ENCODE measurements at places on chromosomes 1 and 21.

- DNase-seq, result no peak
Observed at GRCh38 chr1:203338335-203339036, 12.4 kb downstream of the FMOD start.

- DNase-seq, result no peak
Observed at GRCh38 chr1:221418346-221418745, 323.5 kb downstream of the DUSP10 start.

- no peak for DNase-seq
Observed at GRCh38 chr1:26337206-26337535, 16.8 kb downstream of the CRYBG2 start.

- DNase-seq, result no peak
Observed at GRCh38 chr1:77504986-77505385, 177.5 kb downstream of the ZZZ3 start.

GRCh38 chr1:8864713-8865344 is 13.7 kb downstream of the ENO1 start:
- no peak for DNase-seq

DNA sequence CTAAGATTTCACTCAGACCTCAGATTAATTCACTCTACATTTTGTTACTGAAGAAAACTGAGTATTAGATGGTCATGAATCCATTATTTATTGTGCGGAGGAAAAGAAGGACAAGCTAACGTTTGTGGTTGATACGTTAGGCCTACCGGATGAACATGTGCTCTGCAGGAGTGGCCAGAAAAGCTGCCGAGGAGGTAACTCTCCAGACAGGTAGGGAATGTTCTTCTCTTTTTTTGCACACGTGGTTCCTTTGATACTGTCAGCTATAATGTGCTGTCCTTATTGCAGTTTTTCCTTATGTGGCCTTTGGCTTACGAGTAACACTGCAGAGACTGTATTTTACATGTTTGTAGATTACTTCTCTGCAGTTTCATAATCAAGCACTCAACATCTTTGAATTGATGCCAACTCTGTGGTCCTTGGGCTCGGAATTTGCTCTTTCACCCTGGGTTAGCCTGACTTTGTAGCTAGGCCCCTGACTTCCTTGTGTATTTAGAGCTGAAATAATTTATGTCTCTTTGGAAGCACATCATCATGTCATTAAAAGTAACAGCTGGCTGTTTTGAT is 13.6 kb downstream of the MTR start:
- no peak for DNase-seq

DNA sequence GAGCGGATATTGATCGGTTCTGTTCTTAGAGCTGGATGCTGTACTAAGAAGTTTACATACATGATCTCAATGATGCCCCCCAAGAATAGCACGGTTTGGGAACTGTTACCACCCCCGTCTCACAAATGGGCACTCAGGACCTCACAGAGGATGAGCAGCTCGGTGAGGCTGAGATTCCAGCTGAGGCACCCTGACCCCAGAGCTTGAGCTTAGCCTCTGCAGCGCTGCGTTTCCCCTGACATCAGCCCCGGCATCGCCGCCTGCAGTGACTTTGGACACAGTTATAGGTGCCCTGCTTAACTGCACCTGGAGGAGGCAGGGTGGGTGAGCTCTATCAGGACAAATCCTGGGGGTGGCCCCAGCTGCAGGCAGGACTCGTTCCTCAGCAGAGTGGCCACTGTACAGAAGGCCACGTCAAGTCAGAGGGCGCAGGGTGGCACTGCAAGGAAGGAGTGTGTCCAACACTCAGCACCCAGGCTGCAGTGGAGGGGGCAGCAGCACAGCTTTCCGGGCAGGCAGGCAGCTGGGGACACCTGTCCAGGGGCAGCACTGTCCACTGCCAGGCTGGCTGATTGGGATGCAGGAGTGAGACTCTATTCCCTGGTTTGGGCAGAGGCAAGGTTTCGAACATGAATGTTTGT is 65.8 kb upstream of the ABCG1 start:
- no peak for DNase-seq

GRCh38 chr1:115796897-115797296 is 28.4 kb upstream of the CASQ2 start:
- DNase-seq, result no peak

DNA sequence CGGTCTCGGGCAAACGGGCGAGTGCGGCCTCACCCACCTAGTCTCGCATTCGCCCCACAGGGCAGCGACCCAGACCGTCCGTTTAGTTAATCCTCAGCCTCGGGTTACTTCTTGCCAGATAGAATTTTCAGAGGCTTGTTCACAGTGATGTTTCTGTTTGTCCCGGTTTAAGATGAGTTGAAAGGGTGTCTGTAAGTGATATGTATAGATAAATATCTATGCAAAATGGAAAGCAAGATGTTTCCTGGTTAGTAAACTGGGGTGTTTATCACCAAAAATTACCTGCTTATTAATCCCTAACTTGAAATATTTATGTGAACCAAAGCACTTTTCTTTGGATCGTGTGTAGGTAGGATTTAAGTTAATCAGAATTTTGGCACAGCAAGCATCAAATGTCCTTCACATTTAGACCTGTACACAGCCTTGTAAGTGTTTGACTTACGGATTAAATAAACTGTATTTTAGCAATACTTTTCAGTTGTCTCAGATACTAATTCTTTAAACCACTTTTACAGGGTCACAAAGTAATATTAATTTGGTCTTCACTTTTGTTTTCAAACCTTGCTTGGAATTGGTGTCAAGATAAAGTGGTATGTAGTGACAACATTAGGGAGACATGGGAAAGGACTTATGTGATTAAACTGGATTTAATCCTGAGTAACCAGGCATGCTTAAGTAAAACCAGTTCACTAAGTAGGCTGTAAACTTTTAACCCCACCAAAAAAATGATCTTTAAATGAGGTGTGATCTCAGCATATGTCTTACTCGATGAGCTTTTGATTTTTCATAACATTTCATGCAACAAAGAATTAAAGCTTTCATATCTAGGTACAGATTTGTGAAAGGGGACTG is 914 bp downstream of the ZNF326 start:
- DNase-seq, result no peak

DNA sequence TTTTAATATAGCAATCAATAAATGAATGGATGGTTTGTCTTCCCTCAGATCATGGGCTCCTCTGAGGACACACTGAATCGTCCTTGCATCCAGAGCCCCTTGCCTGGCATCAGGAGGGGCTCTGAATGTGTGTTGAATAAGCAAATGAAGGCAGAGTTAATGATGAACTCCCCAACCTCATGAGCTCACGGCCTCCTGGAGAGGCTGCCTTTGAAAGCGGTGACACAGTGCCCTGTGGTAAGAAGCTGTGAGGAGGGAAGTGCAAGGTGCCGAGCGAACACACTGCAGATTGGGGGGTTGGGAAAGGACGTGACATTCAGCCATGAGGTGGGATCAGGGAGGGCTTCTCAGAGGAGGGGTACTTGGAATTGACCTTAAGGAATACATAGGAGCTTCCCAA is 3.2 kb upstream of the PARS2 start:
- no peak for DNase-seq

DNA sequence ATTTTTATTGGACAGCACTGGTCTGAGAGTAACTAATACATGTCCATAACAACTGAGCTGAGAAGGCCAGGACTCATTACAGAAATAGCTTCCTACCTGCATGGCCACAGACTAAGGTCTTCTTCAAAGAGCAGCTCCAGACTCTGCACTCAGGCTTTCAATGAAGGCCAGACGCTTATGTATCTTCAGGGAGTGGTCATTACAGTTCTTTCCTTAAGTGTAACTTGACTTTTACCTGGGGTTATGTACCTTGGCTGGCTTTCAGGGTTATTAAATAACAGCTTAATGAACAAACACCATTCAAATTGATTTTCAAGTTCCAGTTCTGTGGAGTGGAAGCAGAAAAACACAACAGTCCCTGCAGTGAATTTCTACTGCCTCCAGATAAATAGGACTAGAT is 23.8 kb upstream of the SLC22A15 start:
- DNase-seq, result no peak

DNA sequence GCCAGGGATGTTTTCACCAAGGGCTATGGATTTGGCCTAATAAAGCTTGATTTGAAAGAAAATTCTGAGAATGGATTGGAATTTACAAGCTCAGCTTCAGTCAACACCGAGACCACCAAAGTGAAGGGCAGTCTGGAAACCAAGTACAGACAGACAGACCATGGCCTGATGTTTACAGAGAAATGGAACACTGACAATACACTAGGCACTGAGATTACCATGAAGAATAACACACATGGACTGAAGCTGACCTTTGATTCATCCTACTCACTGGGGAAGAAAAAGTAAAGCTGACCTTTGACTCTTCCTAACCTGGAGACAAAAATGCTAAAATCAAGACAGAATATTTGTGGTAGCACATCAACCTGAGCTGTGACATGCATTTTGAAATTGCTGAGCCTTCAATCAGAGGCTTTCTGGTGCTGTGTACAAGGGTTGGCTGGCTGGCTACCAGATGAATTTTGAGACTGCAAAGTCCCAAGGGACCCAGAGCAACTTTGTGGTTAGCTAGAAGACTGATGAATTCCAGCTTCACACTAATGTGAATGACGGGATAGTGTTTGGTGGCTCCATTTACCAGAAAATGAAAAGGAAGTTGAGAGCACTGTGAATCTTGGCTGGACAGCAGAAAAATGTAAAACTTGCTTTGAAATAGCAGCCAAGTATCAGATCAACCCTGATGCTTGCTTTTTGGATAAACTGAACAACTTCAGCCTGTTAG is 190.4 kb upstream of the KCTD3 start:
- no peak for DNase-seq

GRCh38 chr1:192584866-192585265 is 9.3 kb downstream of the RGS1 start:
- no peak for DNase-seq

GRCh38 chr1:194161591-194161990 is 975.2 kb upstream of the B3GALT2 start:
- no peak for DNase-seq

DNA sequence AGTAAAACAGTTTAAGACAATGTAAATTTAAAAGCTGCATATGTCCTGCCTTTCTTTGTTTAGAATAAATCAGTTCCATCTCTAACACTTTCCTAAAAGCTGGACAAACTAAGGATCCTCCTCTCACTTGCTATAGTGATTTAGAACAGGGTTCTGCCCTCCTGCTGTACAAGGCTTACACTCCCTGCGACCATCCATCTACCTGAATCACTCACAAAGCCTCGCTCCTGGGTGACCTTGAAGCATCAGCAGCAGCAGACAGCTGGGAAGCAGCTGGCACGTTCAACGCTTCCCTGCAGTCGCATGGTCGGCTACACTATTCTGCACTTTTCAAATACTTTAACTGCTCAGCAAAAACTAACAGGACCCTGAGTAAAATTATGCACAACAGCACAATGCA is 128.0 kb downstream of the NTPCR start:
- no peak for DNase-seq

GRCh38 chr1:169483500-169483966 is 2.2 kb downstream of the SLC19A2 start:
- DNase-seq, result no peak

- no peak for DNase-seq
Observed at GRCh38 chr1:216528816-216529215, 105.6 kb upstream of the USH2A start.

DNA sequence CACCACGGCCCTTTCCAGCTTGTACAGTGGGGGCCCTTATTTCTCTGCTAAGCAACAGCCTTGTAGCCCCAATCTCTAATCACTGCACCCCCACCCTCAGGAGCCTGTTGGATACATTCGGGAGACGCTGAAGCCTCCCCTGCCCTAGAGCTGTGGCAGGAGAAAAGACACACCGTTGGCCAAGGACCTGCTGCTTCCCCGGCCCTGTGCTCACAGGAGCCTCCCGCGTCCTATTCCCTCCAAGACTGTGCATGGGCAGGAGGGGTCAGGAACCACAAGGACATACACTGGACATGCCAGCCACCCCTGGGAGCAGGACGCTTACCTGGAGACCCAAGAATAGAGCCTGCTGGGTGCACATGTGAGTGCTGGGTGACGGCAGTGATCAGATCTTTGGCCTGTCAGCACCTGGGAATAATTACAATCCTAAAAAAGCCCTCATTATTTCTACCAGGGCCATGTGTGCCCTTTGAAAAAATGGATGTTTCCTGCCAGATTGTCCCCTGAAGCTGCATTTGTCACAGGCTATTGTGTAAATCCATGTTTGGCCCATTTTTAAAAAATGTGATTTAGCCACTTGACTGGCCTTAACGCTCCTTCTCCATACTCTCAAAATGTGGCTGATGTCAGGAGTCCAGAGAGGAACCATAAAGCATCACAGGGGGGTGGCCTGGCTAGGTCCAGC is 590.6 kb downstream of the MATN1 start:
- DNase-seq, result no peak

DNA sequence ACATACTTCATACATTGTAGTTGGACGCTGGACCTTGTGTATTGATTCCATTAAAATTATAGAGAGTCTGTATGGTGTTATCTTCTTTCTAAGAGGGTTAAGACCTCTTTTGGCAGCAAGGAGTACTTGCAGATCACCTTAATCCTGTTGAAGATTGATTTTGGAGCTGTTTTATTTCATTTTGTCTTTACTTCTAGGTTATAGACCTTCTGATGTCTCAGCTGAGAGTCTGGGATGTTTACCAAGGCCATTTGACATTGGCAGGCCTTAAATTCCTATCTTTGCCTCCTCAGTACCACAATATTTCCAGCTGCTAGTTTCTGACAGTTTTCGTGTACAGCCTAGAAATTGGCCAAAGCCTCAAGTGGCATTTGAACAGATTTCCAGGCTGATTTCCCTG is 338.0 kb downstream of the LMO4 start:
- no peak for DNase-seq

GRCh38 chr1:185058876-185059275 is 13.5 kb downstream of the RNF2 start:
- no peak for DNase-seq

DNA sequence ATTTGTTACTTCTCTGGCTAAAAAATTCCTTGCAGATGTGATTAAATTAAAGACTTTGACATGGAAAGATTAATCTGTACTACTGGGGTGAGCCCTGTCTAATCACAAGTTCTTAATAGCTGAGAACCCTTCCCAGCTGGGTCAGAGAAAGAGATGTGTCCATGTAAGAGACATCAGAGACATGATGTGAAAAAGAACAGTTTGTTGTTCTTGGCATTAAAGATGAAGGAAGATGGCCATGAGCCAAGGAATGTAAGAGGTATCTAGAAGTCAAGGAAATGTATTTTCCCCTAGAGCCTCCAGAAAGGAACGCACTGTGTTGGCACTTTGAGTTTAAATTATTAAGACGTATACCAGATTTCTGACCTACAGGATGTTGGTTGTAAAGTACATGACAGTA is 1271.5 kb upstream of the PRMT6 start:
- DNase-seq, result no peak

DNA sequence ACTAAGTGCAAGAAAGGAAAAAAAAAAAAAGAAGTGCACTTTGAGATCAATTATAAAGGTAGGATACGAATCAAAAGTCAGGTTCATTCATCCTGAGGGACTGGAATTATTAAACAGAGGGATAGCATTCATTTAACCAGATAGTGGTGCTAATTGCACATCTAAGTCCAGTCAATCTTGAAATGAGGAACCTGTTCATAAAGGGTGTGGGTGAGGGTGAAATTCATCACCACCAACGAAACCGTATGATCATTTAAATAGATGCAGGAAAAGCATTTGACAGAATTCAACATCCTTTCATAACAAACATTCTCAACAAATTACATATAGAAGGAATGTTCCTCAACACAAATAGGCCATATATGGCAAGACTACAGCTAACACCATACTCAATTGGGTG is 5.6 kb downstream of the CTSS start:
- DNase-seq, result no peak

GRCh38 chr1:22108339-22109105 is 34.4 kb downstream of the WNT4 start:
- DNase-seq, result no peak

- no peak for DNase-seq
Observed at GRCh38 chr1:155741908-155742307, 53.0 kb downstream of the DAP3 start.

- DNase-seq, result peak; percentile 67
Observed at GRCh38 chr1:30801771-30802198, 44.2 kb upstream of the LAPTM5 start.

Data from stimulated activated CD4-positive, alpha-beta T cell treated with anti-CD3 and anti-CD28 coated beads, TNF-alpha, amount 100 ng/mL, for 4 hours (primary cell).